Pericardium fibroblast (primary cell): ENCODE measurements at places on chromosomes 2 and 18. TPM values are rescaled to one million over a fixed set of nuclear protein-coding genes. Genes with fewer than 3 reads are reported as not detected.

Gene MOGAT1
- not detected in 2 replicates for total RNA-seq

Gene SIX3
- not detected in 2 replicates for total RNA-seq

Gene MGAT4A
- 0.12 and 0.68 TPM in 2 replicates for total RNA-seq

Gene DYNAP
- not detected in 2 replicates for total RNA-seq

Gene MAP2
- total RNA-seq, result 6.8 and 14.4 TPM in 2 replicates

Gene GALNT3
- 0.09 TPM in 1 of 2 replicates, not detected in the other for total RNA-seq

Gene DTNA
- total RNA-seq, result 6.7 and 16.1 TPM in 2 replicates

Gene CABYR
- 4.4 and 7.3 TPM in 2 replicates for total RNA-seq

Gene REG1A
- not detected in 2 replicates for total RNA-seq

Gene DSG3
- total RNA-seq, result not detected in 2 replicates
